ENCODE measurements at places on chromosomes 6 and 20.

DNA sequence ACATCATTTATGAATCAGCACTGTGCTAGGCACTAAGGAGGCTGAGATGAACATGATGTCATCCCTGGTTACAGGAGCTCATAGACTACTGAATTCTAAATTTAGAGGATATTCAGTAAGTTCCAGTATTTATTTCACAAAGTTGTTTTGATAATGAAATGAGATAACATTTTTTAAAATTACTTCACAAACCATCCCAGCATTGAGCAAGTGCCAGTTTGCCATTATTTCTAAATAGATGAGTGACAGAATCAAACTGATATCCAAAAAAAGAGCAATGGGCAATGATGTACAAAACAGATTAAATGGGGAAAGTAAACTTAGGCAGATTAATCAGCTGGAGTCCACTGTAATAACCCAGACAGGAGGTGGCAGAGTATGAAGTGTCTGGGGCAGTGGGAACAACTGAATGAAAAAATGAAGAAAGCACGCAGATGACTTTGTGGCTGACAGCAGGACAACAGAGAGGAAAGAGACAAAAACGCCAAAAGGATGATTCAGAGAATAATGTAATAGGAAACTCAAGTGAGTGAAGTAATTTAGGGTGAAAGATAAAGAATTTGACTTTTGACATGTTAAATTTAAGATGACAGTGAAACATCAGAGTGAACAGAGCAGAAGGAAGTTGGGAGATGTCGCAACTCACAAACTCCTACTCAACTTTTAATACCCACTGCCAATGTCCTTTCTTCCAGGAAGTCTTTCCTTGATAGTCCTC, 70.2 kb downstream of the RCAN2 start:
- no peak for DNase-seq

GRCh38 chr6:150560004-150560883, 39.4 kb upstream of the PLEKHG1 start:
- no peak for DNase-seq

GRCh38 chr6:27890445-27891319, 21.5 kb downstream of the OR2B2 start:
- DNase-seq, result peak; percentile 77

- no peak for DNase-seq
Measured at GRCh38 chr20:3557237-3557785, 86.5 kb downstream of the ATRN start.

DNA sequence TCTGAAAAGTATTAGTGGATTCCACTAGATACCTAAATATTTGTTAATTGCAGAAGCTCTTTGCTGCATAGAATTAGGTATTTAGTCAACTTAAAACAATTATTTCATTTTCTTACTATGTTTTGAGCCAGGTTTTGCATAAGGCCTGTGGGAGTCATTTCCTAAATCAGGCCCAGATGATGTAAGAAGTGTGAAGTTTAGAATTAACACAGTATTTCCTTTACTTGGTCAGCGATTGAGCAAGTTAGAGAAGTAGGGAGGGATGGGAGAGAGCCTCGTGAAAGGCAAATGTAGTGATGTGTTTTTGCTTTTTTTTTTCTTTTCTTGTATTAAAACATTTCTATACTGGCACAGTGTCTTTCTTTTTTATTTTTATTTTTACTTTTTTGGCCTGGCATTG, 711.1 kb downstream of the HDGFL1 start:
- DNase-seq, result no peak

- no peak for DNase-seq
Measured at GRCh38 chr6:139429580-139430145, 55.2 kb upstream of the CITED2 start.

- DNase-seq, result no peak
Measured at GRCh38 chr6:88899569-88900316, 63.7 kb downstream of the RNGTT start.

- no peak for DNase-seq
Measured at GRCh38 chr6:153214436-153214835, 83.4 kb upstream of the RGS17 start.

Measured in T-helper 1 cell (primary cell).